ENCODE measurements at places on chromosomes 3 and 15.

- DNase-seq, result no peak
- no peaks in the 10 kb centered on the region for H3K36me3 ChIP-seq
- no peak overlapping the region for H3K4me3 ChIP-seq
- no peak overlapping the region for H3K27ac ChIP-seq
These were observed 810.9 kb downstream of the NSUN3 start for GRCh38 chr3:94873751-94874150.

GRCh38 chr15:65259367-65259797 lies 27.3 kb downstream of the PARP16 start:
- no peak for DNase-seq
- H3K36me3 ChIP-seq, result no peaks in the 10 kb centered on the region
- H3K27me3 ChIP-seq, result no peaks in the 10 kb centered on the region
- peaks cover 27% of the 10 kb centered on the region for H3K4me1 ChIP-seq
- H3K4me3 ChIP-seq, result no peak overlapping the region

- no peaks in the 10 kb centered on the region for H3K27me3 ChIP-seq
- H3K27ac ChIP-seq, result no peak overlapping the region
- no peak overlapping the region for H3K4me3 ChIP-seq
These were observed 54.0 kb upstream of the SLCO2A1 start for GRCh38 chr3:134083626-134084241.

DNA sequence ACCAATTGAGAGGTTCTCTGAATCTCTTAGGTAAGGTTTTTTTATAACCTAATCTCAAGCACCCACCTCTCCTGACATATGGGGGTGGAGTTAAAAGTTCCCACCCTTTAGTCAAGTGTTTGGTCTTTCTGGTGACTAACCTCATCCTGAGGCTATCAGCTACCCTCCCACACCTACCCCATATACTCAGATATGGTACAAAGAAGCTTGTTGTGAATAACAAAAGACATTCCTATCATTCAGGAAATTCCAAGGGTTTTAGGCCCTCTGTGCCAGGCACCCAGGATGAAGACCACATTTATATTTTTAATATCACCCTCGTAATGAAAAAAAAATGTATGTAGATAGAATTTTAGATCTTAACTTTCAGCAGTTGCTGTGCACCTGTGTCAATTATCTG lies 9.0 kb downstream of the CHMP2B start:
- no peak for DNase-seq
- H3K27me3 ChIP-seq, result no peaks in the 10 kb centered on the region
- H3K4me1 ChIP-seq, result no peaks in the 10 kb centered on the region

DNA sequence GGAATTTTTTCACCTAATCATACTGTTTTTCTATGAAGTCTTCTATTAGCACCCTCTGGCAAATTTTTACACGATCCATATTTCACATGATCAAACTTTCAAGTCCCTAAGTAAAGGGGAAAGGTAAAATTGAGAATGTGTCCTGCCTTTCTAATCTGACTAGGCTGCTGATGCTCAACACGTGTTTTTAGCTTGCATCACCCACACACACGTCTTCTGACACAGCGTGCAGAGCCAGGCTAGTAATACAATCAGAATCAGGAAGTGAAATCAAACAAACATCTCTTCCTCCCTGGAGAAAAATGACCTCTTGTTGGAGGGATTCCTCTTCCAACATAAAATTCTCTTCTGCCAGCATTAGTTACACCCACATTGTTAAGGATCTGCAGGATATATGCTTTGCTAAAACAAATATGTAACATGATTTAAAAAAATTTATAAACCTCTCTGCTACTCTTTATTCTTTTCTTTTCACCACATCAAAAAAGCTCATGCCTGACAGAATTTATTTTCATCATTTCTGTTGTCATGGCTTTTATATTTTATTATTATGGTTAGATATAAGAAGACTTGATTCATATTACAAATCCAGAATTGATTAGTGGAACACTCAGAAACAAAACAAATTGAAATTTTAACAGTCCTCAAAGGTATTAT lies 122.4 kb downstream of the RAP2B start:
- no peaks in the 10 kb centered on the region for H3K27me3 ChIP-seq
- DNase-seq, result peak; percentile 9
- H3K4me3 ChIP-seq, result no peak overlapping the region
- H3K27ac ChIP-seq, result no peak overlapping the region
- H3K36me3 ChIP-seq, result no peaks in the 10 kb centered on the region

DNA sequence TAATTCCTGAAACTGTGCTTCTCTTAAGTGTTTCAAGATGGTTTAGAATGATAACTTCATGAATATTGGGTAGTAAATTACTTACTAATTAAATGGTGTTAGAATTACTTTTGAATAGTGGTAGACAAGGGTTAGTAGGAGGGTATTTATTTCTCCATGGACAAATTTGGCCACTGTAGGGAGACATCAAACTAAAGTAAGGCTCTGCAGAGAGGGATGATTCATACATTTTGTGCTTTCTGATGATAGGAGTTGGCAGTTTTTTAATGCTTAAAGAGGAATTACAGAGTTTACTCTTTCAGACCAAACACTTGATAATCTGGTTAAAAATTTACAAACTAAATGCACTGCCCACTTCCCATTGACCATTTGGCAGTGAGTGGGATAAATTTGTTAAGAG lies 127.6 kb downstream of the NAALADL2 start:
- no peaks in the 10 kb centered on the region for H3K36me3 ChIP-seq
- H3K27ac ChIP-seq, result no peak overlapping the region
- no peak for DNase-seq

- H3K36me3 ChIP-seq, result no peaks in the 10 kb centered on the region
- no peaks in the 10 kb centered on the region for H3K4me1 ChIP-seq
- DNase-seq, result no peak
- no peaks in the 10 kb centered on the region for H3K27me3 ChIP-seq
- no peak overlapping the region for H3K4me3 ChIP-seq
- H3K27ac ChIP-seq, result no peak overlapping the region
These were observed 47.3 kb downstream of the ITGA11 start for GRCh38 chr15:68384451-68385239.

GRCh38 chr3:43923104-43923882 lies 232.6 kb downstream of the ABHD5 start:
- no peaks in the 10 kb centered on the region for H3K36me3 ChIP-seq
- no peak overlapping the region for H3K27ac ChIP-seq
- H3K4me1 ChIP-seq, result no peaks in the 10 kb centered on the region
- DNase-seq, result no peak
- no peak overlapping the region for H3K4me3 ChIP-seq

DNA sequence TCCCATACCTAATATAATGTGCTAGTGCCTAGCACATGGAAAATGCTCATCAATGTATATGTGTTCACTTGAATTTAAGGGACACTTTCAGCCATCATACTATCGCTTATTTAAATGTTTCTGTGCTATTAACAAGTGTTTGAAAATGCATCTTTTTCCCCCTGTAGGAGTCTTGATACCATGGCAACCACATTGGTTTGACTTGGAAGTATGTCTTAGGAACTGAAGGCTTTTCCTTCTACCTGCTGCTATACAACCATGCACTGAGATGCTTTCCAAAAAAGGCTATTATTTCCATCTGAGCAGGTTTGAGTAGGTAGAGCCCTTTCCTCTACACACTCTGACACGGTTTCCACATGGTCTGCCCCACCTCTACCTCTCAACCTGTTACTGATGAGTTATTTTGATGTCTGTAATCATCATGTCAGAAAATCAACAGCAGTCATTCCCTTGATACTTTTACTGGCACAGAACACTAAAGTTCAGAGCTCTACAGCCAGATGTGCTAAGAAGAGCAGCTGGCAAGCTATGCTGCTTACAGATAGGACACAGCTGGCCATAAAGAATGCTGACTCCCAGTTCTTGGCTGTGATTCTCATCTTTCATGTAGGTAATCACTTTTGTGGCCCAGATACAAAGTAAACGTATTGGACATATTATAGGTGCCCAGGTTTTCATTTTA lies 59.3 kb downstream of the RYR3 start:
- DNase-seq, result no peak
- no peak overlapping the region for H3K27ac ChIP-seq
- H3K27me3 ChIP-seq, result no peaks in the 10 kb centered on the region
- H3K36me3 ChIP-seq, result no peaks in the 10 kb centered on the region
- H3K4me3 ChIP-seq, result no peak overlapping the region
- no peaks in the 10 kb centered on the region for H3K4me1 ChIP-seq

DNA sequence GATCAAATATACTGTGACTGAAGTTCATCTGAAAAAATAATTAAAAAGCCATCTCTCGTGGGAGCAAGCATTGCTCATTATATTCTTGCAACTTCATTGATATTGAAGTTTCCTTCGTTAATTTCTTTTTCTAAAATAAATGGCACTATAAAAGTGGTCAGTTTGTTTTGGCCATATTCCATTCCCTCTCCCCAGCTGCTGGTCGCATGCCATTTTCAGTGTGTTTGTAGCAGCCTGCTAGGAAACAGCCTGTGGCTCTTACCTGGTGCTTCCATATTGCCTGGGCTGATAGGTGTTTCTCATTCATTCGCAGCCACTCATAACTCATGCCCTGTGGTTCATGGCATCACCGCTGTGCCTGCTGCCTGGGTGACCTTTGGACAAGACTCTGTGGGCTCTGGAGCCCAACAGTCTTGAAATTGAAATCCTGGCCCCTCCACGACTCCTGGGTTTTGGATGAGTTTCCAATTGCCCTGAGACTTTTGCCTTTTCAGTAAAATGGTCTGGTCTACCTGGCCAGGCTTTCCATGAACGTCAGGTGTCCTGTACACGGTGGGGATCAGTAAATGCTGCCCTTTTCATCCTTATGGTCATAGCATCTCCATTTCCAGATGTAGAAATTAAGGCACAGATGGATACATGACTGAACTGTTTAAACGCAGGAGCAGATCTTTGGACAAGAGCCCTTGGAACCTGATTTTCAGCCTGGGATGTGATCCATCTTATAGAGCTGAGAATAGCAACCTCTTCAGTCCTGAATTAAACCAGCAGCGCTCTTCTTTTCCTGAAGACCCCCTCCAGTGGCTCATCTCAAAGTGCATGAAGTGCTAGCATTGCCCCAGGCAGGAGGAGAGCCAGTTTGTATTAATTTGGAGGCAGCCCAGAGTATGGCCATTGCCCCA lies 69.4 kb downstream of the SLCO3A1 start:
- no peak overlapping the region for H3K4me3 ChIP-seq
- no peak for DNase-seq
- H3K4me1 ChIP-seq, result peaks cover 7% of the 10 kb centered on the region

- no peak overlapping the region for H3K4me3 ChIP-seq
- H3K4me1 ChIP-seq, result no peaks in the 10 kb centered on the region
- no peak overlapping the region for H3K27ac ChIP-seq
- DNase-seq, result no peak
These were observed 138.1 kb downstream of the GREM1 start for GRCh38 chr15:32855942-32856341.

DNA sequence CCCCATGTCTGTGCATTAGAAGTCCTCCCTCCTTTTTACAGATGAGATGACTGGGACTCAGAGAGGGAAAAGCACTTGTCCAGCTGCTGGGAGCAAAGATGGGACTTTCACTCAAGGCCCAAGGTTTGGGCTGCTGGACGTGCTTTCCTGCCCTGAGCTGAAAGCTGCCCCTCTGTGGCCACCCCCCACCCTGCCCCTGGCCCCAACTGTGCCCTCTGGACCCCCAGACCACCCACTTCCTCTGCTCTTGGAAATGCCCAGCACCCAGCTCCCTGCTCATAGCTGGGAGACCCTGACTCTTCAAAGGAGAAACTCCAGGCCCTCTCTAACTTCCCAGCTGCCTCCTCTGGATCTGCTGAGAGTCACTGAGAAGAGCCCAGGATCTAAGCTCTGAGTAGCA lies 20.7 kb downstream of the GRIP2 start:
- no peaks in the 10 kb centered on the region for H3K36me3 ChIP-seq
- no peak overlapping the region for H3K4me3 ChIP-seq
- H3K4me1 ChIP-seq, result no peaks in the 10 kb centered on the region
- H3K27me3 ChIP-seq, result no peaks in the 10 kb centered on the region
- no peak overlapping the region for H3K27ac ChIP-seq
- no peak for DNase-seq

DNA sequence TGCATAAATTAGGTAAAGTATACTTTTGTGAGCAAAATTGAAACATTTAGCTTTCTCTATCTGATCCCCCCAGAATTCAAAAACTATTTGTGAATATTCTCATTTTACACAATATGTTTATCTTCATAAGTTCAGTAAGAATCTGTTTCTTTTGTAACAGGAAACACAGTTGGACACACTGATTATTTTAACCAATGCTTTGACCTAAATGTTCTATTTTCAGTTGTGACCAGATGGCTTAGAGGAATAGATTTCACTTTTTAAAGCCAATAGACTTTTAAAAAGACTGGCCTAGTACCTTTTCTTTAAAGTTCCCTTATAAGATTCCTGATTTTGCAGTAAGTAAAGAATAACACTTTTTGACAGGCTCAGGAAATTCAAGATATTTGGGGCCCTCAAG lies 74.0 kb upstream of the STRIT1 start:
- H3K4me3 ChIP-seq, result no peak overlapping the region
- no peak overlapping the region for H3K27ac ChIP-seq
- no peak for DNase-seq
- no peaks in the 10 kb centered on the region for H3K36me3 ChIP-seq
- no peaks in the 10 kb centered on the region for H3K4me1 ChIP-seq

DNA sequence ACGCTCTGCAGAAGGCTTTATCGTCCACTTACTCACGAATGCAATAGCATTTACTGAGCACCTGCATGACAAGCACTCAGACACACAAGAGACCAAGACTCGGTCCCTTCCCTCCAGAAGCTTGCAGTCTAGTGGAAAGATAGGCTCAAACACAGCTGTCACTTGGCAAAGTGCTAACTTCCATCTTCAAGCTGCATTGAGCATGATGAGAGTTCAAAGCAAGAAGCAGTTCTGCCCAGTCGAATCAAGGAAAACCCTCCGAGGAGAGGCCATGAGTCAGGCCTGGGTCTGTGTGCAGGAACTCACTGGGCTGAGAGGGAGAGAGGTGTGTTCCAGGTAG lies 51.5 kb downstream of the C3orf20 start:
- H3K4me3 ChIP-seq, result no peak overlapping the region
- DNase-seq, result no peak
- no peaks in the 10 kb centered on the region for H3K27me3 ChIP-seq
- H3K36me3 ChIP-seq, result no peaks in the 10 kb centered on the region
- peak overlapping the region; percentile 63 for H3K27ac ChIP-seq

Data from small intestine (tissue), 16 donors.